ENCODE measurements at places on chromosomes 4 and X.

DNA sequence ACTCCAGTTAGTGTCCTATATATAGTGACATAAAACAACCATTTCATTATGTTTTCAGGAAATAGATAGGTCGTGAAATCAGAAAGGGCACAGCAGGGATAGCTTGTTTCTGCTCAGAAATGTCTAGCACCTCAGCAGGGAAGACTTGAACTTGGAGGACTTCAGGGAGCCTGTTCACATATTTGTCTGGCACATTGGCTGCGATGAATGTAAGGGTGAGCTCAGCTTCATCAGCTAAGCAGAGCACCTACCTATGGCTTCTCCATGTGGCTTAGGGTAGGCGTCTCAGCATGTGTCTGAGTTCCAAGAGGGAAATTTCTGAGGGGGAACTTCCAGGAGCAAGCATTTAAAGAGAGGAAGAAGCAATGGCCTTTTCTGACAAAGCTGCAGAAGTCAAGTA, 126.2 kb downstream of the PCDH10 start:
- DNase-seq = no peak

DNA sequence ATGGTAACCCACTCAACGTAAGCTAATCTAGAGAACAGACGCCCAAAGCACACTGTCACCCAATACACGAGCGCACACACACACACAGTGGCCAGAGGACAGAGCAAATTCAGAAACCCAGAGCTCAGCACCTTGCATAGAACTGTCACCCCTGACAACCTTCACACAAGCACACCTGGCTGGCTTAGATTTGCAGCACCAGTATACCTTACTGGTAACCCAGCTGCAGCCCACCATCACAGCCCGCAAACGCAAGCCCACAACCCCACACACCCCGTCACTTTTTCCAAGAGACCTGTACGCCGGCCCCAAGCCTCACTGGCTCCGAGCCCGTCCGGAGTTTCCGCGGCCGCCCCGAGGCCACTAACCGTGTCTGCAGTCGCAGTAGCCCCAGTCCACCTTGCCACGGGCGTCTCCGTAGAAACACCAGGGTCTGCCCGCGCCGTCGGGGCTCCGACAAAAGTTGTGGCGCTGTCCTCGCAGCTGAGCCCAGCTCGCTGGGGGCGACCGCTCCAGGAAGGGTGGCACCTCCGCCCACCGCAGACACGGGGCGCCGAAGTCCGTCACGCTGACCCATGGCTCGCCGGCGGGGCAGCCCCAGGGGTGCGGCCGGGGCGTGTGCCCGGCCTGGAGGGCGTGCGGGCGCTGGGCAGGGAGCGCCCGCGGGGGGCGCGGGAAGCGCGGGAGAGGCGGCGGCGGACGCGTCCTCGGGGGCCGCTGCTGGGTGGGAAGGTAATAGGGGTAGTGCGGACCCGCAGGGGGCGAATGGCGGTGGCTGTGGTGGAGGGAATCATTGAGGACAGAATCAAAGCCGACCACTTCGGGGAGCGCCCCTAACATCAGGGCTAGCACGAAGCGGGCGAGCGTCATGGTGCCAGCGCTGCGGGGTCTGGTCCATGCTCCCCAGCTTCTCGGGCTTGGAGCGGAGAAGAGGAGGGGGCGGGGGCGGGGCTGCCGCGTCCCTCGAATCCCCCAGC, 664 bp downstream of the PRSS12 start:
- peak; percentile 4 for DNase-seq

DNA sequence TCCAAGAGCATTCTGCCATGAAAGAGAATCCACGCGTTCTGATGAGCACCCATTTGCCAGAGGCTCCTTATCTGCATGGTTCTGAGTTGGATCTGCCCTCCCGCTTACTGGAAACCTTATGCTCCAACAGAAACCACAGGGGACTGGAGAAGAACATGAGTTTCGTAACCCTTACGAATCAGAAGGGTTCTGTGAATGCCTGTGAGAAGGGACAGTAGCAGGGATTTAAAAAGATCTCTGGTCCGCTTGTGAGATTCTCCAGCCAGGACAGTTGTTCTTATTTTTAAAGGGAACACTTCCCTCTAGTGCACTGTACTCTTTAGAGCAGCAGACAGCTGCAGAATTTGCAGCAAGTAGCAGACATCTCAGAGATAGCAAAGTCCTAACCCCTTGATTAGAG, 22.5 kb upstream of the CENPU start:
- no peak for DNase-seq

DNA sequence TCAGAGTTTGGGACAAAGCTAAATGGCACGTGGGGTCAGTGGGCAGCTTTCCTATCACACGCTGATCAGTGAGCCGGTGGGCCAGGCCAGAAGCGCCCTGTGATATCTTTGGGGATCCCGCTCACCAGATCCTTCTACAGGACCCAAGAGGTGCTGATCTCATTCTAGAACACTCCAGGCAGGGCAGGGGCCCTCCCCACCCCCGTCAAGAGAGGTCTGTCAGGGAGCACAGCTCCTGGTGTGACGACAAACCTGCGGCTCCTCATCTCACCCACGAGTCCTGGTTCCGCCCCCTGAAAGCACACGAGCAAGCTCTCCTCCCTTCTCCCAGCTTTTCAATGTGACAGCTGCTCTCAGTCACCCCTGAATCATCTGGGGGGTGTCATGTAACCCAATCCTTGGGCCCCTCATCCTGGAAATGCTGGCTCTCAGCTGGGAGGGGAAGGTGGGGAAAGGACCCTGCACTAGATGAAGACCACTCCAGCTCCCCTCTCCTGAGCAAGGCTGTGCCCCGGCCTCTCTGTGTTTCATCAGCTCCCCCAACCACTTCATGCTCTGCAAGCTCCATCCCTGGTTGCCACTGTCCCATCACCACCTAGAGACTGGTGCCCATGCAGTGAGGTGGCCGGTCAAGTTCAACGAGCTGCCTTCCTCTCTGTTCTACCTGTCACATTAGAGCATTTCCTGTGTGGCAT, 4.6 kb downstream of the HCFC1 start:
- DNase-seq = peak; percentile 49

DNA sequence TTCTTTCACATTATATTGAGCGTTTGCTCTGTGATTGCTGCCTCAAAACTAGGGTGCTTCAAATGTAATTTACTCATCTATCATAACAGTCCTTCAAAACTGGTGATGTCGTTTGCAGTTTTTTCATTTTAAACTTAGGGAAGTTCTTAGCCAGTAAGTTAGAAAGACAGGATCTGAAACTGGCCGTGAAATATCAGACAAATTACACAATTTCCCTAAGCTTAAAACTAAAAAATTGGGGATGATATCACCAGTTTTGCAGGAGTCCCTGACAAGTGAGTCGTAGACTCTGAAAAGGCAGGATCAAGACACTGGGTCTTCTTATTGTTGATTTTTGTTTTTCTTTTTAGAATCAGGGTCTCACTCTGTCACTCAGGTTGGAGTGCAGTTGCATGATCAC, 44.8 kb downstream of the MOB1B start:
- DNase-seq = no peak

DNA sequence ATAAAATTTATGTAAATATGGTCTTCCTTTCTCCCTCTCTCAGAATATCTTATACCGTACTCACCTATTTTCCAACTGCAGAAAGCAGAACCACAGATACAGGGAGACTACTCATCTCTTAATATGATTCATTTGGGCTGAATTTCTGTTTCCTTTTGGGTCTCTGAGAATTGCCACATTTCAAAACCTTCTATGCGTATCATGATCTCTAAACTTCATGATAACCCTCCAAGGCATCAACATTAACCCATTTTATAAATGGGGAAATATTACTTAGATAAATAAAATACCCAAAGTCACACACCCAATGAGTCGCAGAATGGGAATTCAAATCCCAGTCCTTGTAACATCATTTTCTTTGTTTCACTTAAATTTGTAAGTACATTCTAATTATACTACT, 16.6 kb upstream of the PRDM8 start:
- DNase-seq = no peak

DNA sequence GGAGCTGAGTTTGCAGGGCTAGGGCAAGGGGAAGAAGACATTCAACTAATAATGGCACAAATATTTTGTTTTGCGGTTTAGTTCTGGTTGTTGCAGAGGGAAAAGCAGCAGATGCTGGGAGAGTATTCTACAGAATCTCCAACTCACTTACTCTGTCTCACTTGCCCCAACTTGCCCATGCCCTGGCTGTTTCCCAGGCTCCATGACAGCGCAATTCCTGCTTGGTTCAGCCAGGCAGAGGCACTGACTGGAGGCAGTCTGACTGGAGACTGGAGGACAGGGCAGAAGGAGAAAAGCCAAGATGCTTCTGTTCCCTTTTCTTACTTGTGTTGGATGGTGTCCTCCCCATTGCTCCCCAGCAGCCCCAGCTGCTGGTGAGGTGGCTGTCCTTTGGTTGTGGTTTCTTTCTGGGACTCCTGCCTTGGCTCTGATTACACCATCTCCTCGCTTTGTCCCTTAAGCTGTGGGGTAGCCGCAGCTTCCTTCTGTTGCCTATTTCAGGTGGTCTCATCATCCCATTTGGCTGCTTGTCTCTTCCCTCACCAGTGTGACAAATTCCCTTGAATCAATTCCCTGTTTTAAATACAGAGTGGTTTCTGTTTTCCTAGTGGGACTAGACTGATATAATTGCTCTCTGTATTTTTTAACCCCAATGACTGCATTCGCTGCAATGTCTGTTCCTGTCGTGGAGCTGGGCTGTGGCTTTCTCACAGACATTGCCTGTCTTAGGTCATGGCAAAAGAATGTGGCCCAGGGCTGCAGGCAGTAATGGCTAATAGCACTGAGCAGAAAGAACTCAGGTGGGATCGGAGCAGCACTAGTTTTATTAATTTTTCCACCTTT, 24.2 kb upstream of the RASL11B start:
- DNase-seq = no peak

GRCh38 chrX:78329486-78329885, 2.1 kb upstream of the CYSLTR1 start:
- DNase-seq = peak; percentile 10

DNA sequence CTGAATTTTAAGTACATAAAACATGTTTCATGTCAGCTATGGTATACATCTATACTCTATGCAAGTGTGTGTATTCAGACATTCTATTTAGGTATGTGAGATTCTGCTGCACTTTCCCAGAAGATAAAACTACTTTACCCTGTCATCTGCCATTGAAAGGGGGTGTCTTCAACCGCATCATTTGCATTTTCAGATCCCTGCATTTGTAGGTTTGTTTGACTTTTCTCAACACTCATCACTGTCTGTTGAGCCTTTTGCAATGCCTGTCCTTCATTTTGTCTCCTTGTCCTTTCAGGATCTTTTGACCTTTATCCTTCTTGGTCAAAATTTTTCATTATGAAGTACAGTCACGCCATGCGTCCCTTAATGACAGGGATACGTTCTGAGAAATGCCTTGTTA, 103.5 kb downstream of the TMA16 start:
- DNase-seq = no peak

- no peak for DNase-seq
Measured at GRCh38 chr4:74623041-74623440, 171.3 kb downstream of the BTC start.

DNA sequence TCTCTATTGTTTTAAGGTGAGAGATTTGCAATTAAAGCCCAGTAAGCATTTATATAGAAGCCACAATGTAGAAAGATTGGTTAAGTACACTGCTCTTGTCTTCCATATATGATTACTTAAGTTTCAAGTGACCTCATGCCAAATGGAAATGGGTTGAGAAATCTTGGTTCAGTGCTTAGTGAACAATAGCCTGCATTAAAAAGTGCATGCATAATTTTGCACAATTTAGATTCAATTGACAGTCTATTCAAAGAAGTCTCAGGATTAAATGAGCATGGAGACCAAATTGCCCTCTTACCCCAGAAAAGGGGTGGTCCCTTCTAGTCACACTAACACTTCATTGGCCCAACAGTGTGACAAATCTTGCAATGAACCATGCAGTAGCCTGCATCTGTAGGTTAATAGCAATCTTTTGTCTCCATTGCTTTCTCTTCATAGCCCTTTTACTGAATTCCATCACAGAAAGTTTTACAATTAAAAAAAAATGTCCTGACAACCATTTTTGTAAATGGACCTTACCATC, 93.6 kb downstream of the HHIP start:
- DNase-seq = no peak

DNA sequence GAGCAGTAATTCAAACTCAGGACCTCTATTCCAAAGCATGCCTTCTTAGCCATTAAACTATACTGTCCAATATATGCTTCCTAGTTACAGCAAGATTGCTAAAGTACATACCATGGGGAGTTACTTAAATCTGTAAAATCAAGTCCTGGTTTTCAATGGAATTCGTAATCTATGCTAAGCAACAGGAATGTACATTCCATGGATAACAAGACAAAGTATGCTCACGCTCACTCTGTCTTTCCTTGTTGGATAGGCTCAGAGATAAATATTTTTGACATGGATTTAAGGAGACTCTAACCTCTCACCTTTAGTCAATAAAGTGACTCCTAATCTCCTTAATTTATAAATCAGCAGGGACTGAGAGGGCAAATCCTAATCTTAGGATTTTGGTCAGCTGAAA, 47.3 kb upstream of the STK26 start:
- DNase-seq = no peak

GRCh38 chr4:2535376-2536192, 863 bp upstream of the FAM193A start:
- peak; percentile 31 for DNase-seq

GRCh38 chr4:55613621-55614020, 21.6 kb upstream of the PDCL2 start:
- no peak for DNase-seq

GRCh38 chr4:93659629-93660028, 168.9 kb upstream of the ATOH1 start:
- no peak for DNase-seq

GRCh38 chr4:42625329-42625728, 31.6 kb downstream of the ATP8A1 start:
- DNase-seq = no peak
